Fibroblast of upper back skin (primary cell): ENCODE measurements at places on chromosomes 3 and 15.

DNA sequence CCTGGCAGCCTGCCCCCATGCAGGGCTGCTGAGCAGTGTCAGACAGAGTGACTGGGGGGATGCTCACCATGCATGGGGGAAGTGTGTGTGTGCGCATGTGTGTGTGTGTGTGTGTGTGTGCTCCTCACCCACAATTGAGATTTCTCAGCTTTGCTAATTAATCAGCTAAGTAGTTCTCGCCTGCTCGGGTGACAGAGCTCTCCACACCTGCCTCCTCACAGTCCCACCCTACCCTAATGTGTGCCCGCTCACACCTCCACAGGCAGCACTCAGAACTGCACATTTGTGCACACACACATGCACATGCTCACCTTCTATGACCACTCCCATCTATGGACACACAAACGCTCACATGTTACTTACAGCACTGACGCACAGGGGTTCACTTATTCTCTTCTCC is 37.3 kb downstream of the CACNA2D2 start:
- no peak for DNase-seq

DNA sequence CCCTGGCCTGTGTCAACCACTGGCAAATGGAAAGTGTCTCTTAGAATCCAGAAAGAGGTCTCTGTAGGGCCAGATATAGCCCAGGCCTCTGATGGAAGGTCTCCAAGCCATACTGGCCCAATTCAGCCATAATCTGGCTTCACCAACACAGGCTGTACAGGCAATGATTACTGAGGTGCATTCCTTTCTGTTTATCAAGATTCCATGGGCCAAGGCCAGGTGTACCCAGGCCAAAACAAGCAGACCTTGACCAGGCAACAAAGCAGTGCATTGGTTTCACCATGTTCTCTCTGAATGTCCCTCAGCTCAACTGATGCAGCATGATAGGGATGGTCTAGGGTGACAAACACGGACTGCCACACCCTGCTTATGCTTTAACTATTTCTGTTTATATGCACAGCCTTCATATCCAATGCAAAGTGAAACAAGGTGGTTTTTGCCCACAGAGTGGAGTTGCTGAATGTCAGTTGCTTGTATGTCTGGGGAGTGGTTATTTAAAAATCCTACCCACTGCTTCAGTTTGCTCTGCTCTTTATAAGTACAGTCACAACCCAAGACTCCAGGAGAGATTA is 25.2 kb downstream of the CCNL1 start:
- peak; percentile 52 for DNase-seq

- no peak for DNase-seq
Observed at GRCh38 chr15:48631176-48631770, 14.2 kb downstream of the FBN1 start.

DNA sequence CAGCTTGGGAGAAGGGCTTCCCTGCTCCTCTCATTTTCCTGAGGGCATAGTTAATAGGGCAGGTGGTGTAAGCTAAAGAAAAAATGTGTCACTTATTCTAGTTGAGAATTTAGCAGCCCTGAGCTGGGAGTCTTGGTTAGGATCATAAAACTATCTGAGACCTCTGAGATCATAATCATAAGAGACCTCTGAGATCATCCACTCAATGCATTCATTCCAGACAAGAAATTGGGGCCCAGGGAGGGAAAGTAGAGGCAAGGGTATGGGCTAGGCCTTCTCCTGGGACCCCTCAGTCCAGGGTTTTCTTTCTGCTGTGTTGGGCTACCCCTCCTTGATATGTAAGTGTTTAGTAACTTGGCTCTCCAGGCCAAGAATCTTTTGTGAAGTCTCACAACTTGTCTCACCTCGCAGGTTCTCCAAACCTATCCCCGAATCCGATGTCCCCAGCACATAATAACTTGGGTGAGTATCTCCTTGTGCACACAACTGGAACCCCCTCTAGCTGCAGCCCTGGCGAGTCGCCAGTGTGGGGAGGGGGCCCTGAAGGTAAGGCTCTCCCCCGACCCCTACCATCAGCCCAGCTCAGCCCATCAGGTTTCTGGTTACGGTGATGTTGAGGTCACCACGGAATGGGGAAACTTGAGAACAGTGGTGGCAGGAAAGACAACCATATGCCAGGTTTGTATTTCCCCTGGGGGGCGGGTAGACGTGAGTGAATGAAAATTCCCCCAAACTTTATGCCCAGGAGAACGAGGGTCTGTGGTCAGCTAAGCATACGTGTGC is 84.1 kb downstream of the AAGAB start:
- DNase-seq = no peak

DNA sequence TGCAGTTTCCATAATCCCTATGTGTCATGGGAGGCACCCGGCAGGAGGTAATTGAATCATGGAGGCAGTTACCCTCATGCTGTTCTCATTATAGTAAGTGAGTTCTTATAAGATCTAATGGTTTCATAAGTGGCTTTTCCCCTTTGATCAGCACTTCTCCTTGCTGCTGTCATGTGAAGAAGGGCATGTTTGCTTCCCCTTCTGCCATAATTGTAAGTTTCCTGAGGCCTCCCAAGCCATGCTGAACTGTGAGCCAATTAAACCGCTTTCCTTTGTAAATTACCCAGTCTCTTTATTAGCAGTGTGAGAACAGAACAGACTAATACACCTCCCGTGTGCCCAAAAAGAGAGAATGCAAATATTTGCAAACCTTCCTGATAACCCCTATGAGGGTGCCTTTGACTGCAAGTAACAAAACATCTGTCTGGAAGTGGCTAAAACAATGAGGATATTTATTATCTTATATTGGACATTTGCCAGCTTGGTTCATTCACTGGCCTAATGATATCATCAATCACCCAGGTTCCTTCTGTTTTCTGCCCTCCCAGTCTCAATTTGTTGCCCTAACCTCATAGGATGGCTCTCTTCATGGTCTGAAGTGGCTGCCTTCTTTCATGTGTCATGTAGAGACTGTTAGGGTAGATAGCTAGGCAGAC is 68.7 kb downstream of the BHLHE40 start:
- no peak for DNase-seq

DNA sequence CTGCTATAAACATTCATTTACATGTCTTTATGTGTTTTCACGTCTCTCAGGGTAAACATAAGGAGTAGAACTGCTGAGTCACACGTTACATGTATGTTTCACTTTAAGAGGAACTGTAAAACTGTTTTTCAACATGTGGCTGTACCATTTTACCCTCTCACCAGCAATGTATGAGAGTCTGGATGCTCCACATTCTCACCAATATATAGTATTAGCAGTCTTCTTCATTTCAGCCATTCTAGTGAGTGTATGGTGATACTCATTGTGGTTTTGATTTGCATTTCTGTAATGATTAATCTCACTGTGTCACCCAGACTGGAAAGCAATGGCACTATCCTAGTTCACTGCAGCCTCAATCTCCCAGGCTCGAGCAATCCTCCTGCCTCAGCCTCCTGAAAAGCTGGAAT is 37.1 kb downstream of the PHC3 start:
- DNase-seq = no peak
